ENCODE measurements at places on chromosomes 3 and 15.
A peak's percentile ranks its signal among the peaks of the same experiment; 100 is the strongest.

DNA sequence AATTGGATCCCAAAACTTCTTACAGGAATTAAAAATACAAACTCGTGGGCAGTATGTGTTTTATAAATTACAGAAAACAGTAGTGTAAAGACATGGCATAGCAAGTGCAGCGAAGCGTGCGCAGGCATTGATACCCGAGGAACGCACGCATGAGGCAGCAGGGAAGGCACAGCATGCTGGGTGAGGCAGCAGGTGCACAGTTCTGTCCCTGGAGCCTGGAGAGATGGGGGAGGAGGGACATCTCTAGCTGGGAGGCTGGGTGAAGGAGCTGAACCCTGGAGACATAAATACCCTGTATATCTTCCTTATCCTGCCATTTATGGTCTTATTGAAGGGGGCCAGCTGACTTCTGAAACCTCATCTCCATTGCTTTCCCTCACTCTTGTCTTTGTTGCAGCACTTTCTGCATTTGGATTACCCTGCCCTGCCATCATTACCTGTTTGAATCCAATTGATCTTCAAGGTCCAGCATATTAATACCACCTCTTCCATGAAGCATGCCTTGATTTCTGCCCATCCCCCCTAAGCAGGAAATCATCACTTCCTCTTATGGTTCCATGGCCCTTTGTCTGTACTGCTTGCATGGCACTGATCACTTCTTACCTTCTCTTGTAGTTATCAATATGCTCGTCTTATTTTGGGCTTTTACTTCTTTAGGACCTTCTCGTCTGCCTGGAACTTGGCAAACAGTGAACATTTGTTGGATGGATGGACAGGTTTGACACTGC lies 20.5 kb downstream of the LPP start:
- DNase-seq: no peak

DNA sequence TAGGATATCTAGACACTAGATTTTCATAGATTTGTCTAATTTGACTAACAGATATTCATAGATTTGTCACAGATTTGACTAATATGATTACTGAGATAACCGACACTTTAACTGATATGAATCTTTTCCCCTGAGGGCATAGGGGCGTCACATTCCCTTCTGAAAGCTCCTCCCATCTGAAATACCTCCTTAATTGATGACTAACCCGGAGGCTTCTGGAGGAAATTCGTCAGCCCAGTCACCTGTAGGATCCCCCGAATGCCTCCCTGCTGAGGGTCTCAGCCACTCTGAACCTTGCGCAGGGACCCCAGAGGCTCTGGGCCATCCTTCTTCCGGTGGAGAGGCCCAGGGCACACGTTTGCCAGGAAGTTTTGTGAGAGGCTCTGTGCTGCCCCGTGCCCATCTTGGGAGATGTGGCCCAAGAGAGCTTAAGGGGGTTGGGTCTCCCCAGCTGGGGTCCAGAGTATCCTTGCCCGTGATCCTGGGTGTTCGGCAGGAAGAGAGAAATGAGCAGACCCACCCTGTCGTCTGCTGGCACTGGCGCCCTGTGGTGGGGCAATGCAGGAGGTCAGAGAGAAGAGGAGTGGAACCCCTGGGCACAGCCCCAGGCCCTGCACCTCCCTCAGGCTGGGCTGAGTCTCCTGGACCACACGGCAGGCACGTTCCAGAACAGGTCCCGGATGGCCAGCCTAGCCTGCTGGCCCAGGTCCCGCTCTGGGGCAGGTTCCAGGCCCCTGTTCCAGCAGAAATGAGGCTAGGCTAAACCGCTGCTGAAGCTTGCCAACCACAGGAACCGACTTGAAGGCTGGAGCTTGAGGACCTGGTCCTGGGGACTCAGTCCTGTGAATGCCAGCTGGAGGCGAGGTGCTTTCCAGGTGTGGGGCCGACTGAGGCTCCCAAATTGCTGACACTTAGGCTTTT lies 1.7 kb downstream of the PLA2G4D start:
- DNase-seq: peak; percentile 59

- DNase-seq: no peak
Measured at GRCh38 chr3:47004369-47005211, 25.1 kb downstream of the NBEAL2 start.

DNA sequence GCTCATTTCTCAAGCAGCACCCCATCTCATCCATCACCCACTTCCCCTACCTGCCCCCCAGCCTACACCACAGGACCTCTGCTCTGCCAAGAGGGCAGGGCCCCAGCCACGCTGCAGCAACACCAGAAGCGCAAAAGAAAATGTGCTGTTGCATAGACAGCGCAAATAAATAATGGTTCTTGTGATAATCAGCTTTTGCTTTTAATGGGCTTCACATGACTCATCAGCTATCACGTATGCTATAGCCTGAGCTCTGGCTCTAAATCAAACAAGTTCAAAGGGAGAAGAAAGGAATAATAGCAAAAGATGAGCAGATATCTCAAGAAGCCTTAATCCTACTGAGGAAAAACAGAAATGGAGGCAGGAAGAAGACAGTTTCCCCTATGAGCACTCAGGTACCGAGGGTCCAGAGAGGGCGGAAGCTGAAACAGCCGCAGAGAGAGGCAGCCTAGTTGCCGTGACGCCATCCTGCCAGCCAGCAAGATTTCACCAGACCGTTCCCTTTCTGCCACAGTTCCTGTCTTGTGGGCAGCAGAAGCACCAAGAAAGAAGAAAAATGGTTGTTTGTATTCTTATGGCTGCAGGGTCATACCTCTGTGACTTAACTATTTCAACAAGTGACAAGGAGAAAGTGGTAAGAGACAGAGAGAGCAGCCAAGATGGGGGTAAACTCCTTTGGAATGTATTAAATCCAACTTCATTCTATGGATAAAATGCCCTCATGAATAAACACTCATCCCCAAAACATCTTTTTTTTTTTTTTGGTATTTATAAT lies 22.0 kb downstream of the RAB27A start:
- peak; percentile 73 for DNase-seq

GRCh38 chr3:160005004-160005403 lies 16.4 kb downstream of the IL12A start:
- no peak for DNase-seq

DNA sequence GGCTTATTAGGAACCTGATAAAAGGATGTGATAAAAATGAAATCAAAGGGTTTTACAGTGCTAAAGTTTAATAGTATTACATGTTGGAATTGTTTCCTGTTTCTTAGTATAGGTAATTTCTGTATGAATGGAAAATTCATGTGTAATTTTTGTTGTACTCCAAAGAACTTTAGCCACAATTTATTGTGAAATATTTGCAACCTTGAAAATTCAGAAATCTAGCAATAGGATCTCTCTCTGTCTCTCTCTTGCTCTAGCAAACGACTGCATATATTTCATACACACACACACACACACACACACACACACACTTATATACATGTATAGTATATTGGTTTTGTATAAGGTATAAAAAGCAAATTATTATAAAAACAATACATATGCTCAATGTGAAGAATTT lies 59.6 kb downstream of the PIAS1 start:
- DNase-seq: no peak

DNA sequence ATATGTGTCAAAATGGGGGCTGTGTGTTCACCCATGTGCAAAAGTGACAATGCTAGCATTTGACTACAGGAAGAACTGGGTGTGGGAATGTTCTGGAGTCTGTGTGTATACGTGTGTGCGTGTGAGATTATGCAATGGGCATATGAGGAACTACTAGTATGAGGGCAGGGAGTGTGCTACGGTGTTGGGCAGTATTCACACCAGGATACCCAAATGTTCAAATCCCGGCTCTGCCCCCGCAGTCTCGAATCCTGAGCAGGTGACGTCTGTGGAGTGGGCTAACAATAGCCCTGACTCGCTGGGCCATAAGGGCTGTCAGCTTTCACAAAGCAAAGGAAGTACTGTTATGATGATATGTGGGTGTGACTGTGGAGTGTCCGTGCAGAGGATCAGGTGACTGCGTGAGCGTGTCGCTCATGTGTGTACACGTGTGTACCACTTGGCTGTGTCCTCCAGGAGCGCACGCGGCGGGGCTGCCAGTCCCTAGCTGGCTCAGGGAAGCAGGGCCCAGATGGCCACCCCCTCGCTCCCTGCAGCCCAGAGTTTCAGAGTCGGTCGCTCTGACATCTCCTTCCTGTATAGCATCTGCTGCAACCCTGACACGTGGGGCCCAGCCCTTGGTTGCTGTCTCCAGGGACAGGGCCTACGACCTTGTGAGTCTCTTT lies 27.2 kb downstream of the IQSEC1 start:
- DNase-seq: no peak

DNA sequence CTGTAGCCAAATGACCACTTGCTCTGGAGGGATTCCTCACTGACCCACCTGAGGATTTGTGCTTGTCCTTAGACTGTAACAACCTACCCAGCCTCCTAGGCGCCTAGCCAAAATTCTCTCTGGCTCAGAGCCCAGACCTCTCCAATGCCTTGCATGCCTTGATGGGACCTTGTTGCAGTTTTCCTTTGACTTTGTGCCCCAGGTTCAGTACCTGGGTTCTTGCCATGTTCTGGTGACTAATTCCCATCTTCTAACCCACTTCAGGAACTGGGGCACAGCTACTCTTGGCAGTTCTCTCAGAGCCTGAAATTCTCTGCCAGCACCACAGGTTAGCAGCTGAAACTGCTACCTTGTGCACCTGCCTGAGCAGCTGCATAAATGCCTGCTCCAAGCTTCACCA lies 27.0 kb upstream of the UBE3A start:
- no peak for DNase-seq

- no peak for DNase-seq
Measured at GRCh38 chr3:135811651-135812050, 153.9 kb upstream of the PPP2R3A start.

- no peak for DNase-seq
Measured at GRCh38 chr3:11034309-11034985, 41.9 kb downstream of the SLC6A1 start.

GRCh38 chr3:160174621-160175020 lies 50.6 kb upstream of the C3orf80 start:
- DNase-seq: no peak

DNA sequence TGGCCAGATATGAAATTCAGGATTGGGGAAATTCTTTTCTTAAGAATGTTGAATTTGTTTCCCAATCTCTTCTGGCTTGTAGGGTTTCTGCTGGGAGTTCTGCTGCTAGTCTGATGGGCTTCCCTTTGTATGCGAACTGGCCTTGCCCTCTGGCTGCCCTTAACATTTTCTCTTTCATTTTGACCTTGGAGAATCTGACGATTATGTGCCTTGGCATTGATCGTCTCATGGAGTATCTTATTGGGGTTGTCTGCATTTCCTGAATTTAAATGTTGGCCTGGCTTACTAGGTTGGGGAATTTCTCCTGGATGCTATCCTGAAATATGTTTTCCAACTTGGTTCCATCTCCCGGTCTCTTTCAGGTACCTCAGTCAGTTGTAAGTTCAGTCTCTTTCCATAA lies 152.2 kb downstream of the CFAP20DC start:
- DNase-seq: no peak

DNA sequence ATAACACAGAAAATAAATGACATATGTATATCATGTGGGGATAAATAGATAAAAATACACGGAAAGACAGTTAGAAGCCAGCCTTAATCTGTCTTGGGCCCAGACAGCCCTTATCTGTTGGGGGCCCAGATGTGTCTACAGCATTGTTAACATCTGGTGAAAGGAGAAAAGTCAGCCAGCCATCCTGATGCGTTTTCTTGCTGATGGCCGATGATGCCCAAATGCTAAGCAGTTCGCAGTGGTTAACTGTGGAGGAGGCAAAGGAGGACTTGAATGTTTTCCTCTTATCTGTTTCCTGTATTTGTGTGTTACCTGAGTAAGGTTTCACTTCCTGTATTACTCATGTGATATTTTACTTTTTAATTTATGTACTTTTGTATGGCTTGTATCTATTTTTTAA lies 46.2 kb downstream of the NOX5 start:
- no peak for DNase-seq

DNA sequence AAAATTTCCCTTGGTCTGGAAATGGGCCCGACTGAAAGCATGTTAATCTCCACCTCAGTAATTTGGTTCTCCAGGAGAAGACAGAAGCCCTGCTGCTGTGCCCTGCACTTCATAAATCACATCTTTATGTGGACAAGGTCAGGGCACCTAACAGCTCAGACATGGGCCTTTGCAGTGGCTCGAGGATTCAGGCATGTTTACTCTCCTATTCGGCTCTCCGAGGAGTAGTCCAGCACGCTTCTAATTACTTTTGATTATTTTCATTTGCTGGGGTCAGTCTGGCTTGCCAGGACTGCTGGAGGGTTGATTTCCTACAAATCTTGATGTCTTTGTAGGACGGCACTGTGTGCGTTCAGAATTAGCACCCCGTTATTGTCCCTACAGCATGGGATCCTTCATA lies 511.2 kb downstream of the MECOM start:
- no peak for DNase-seq

- no peak for DNase-seq
Measured at GRCh38 chr3:188043891-188044290, 110.1 kb upstream of the LPP start.

DNA sequence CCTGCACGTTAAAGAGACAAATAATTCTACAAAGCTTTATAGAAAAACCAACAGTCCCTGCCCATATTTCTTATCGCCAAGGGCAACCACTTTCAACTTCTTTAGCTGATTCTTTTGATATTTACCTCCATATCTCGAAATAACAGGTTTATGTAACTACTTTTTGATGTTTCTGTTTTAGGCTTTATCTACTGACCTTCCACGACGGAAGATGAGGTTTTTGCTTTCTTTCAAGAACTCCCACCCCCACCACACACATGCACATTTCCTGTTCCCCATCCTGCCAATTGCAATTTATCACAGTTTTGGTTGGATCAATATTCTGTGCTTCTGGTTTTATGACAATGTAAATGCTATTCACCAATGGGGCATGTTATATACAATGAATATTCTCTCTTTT lies 330.4 kb upstream of the ICE2 start:
- DNase-seq: no peak

- DNase-seq: peak; percentile 84
Measured at GRCh38 chr3:44685128-44685800, 27.2 kb upstream of the ZNF502 start.

- no peak for DNase-seq
Measured at GRCh38 chr3:115876876-115877614, 253.7 kb downstream of the GAP43 start.

DNA sequence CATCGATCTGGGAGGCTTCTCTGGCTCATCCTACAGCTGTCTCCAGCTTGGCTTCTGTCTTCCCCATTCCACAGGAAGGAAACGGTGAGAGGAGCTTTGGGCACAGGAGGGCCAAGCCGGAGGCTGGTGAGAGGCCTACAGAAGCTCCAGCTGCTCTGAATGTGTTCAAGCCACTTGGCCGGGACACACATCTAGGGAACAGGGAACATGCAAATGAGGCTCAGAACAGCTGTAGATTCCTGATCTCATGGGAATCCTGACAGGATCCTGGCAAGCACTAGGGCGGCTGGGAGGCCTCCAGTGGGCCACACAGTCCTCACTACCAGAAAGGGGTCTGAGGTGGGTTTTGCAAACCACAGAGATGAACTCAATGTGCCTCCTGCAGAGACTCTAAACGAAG lies 13.7 kb downstream of the SEMA5B start:
- DNase-seq: no peak

DNA sequence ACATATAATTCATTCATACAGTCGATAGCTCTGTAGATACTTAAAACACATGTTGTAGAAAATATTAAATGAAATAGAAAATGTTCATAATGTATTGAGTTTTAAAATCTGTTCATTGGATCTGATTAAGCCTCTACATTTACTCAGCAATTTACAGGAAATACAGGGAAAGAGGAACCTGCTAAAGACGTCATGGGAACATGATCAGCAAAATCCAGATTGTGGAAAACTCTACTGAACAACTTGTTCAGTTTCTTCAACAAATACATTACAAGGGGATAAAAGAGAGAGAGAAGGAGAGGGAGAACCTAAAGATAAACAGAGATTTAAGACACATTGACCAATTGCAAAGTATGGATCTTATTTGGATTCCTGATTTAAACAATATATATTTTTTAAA lies 46.7 kb downstream of the KLHL6 start:
- no peak for DNase-seq
